Pancreas (tissue), 10 donors: ENCODE measurements at places on chromosomes 13 and 19. TPM values are rescaled to one million over a fixed set of nuclear protein-coding genes. Genes with fewer than 3 reads are reported as not detected.

- peaks cover 12% of the 10 kb centered on the region for H3K4me1 ChIP-seq
- DNase-seq = no peak
Observed at GRCh38 chr13:40433577-40433976, 232.9 kb downstream of the FOXO1 start.

GRCh38 chr19:45638930-45639729 lies at the start of gene EML2:
Gene EML2 (minus strand): TSS chr19:45639397. CDS start chr19:45639376, 21 bp downstream.
- H3K4me1 ChIP-seq = peaks cover 8% of the 10 kb centered on the region
- no peaks in the 10 kb centered on the region for H3K27me3 ChIP-seq
- no peaks in the 10 kb centered on the region for H3K36me3 ChIP-seq

- H3K27me3 ChIP-seq = no peaks in the 10 kb centered on the region
- DNase-seq = no peak
- no peaks in the 10 kb centered on the region for H3K4me1 ChIP-seq
- no peak overlapping the region for H3K4me3 ChIP-seq
- H3K36me3 ChIP-seq = no peaks in the 10 kb centered on the region
Observed at GRCh38 chr13:49550942-49551644, 34.3 kb downstream of the RCBTB1 start.

The PABPC3 gene
- total RNA-seq = 0.06 TPM

DNA sequence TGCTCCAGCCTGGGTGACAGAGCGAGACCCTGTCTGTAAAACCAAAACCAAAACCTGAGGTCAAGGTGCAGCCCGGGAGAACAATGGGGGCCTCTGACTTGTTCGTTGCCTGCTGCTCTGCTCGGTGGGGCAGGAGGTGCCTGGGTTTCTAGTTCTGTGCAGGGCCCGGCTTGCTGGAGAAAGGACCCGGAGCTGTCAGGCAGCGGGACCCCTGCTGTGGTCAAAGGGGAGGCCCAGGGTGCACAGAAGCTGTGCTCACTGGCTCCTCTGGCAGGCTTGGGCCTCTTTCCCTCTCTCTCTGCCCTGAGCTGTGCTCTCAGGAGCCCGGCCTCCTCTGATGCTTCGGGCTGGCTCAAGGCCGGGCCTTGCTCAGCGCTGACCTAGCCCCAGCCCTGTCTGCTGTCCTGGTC lies 3.5 kb downstream of the LRP3 start:
- H3K27ac ChIP-seq = no peak overlapping the region
- no peak for DNase-seq
- H3K27me3 ChIP-seq = no peaks in the 10 kb centered on the region
- no peaks in the 10 kb centered on the region for H3K36me3 ChIP-seq
- no peaks in the 10 kb centered on the region for H3K4me1 ChIP-seq

DNA sequence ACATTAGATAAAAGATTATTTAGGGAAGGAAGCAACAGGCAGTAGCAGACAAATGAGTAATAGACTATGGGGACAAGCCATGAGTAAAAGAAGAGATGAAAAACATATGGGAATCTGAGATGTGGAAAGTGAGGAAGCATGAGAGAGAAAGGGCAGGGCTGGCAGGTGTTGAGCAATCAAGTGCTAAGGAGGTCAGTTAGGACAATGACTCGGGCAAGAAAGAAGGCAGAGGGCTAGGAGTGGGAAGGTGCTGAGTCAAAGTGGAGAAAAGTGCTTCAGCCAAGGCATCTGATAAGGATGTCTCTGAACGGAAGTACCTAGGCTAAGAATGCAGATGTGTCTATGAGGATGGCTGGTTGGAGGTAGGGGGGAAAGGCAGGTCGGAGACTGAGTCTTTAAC lies 291.9 kb upstream of the HTR2A start:
- H3K4me1 ChIP-seq = no peaks in the 10 kb centered on the region
- no peak for DNase-seq
- no peak overlapping the region for H3K27ac ChIP-seq
- no peak overlapping the region for H3K4me3 ChIP-seq
- no peaks in the 10 kb centered on the region for H3K36me3 ChIP-seq

The HOMER3 gene
- total RNA-seq = 5.3 TPM

DNA sequence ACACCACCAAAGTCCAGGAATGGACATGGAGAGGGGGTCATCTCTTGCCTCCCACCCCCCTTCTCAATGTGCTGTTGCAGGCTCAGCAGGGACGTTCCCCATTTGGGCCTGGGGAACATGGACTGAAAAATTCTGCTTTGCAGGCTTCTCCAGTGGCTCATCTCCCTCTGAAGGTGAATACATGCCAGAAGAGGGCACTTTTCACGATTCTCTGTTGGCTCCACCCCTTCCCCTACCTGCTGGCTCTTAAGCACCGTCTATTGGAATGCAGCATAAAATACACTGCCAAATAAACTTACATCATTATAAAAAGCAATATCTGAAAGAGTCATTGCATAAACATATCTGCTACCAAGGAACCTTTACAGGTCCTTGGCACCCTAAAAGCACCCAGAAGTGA lies 35.7 kb downstream of the NHLRC3 start:
- H3K27me3 ChIP-seq = no peaks in the 10 kb centered on the region
- H3K4me1 ChIP-seq = no peaks in the 10 kb centered on the region
- no peak overlapping the region for H3K27ac ChIP-seq
- H3K36me3 ChIP-seq = no peaks in the 10 kb centered on the region
- H3K4me3 ChIP-seq = no peak overlapping the region

GRCh38 chr19:49997709-49998108 lies 27.5 kb downstream of the VRK3 start:
- no peaks in the 10 kb centered on the region for H3K4me1 ChIP-seq
- H3K27ac ChIP-seq = no peak overlapping the region
- DNase-seq = no peak
- no peaks in the 10 kb centered on the region for H3K27me3 ChIP-seq
- H3K4me3 ChIP-seq = no peak overlapping the region

- no peaks in the 10 kb centered on the region for H3K27me3 ChIP-seq
- DNase-seq = peak; percentile 74
- H3K4me3 ChIP-seq = no peak overlapping the region
- peaks cover 15% of the 10 kb centered on the region for H3K4me1 ChIP-seq
- H3K36me3 ChIP-seq = no peaks in the 10 kb centered on the region
- no peak overlapping the region for H3K27ac ChIP-seq
Observed at GRCh38 chr19:42108527-42109389, 23.5 kb downstream of the POU2F2 start.

DNA sequence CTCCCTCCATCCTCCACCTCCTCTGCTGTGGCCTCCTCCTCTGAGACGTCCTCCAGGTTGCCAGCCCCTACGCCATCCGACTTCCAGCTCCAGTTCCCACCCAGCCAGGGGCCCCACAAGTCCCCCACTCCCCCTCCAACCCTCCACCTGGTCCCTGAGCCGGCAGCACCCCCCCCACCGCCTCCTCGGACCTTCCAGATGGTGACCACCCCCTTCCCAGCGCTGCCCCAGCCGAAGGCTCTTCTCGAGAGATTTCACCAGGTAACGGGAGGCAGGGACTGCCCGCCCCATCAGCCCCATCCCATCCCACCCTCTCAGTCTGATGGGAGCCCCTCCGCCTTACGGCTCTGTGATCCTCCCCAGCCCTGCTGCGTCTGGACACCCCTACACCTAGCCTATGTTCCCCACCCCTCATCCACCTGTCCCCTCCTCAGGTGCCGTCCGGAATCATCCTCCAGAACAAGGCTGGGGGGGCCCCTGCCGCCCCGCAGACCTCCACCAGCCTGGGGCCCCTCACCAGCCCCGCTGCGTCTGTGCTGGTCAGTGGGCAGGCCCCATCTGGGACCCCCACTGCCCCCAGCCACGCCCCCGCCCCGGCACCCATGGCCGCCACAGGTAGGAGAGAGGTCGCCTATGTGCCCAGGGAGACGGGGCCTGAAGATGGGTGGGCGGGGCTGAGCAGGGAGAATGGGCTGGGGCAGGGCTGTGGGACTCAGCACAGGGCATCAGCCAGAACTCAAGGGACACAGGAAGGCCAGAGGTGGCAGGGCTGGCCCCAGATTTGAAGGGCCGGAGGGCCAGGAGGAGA lies 18.6 kb upstream of the EHD2 start:
- H3K4me1 ChIP-seq = no peaks in the 10 kb centered on the region
- H3K4me3 ChIP-seq = no peak overlapping the region
- DNase-seq = no peak
- no peak overlapping the region for H3K27ac ChIP-seq

The ZNF345 gene
- total RNA-seq = 1.6 TPM

DNA sequence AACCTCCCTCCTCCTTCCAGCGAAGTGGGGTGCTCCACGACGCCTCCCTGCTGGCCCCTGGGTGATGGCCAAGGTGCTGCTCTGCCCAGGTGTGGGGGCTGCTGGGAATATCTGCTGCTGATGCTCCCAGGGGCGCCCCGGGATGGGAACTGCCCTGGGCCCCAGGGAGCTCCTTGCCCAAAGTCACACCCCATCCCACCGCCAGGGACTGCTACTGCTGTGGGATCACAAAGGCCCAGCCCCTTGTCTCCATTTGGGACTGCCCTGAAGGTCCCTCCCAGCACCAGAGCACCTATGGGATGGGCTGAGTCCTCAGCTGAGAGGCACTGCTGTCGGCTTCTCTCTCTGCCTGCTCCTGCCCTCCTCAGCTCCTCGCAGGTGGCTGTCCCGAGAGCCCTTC lies 19.0 kb downstream of the CHST8 start:
- DNase-seq = peak; percentile 38
- no peak overlapping the region for H3K27ac ChIP-seq
- H3K27me3 ChIP-seq = no peaks in the 10 kb centered on the region

GRCh38 chr19:46863818-46864629 lies 3.2 kb downstream of the ARHGAP35 start:
- H3K4me3 ChIP-seq = no peak overlapping the region
- no peaks in the 10 kb centered on the region for H3K36me3 ChIP-seq
- H3K27ac ChIP-seq = peak overlapping the region; percentile 18

DNA sequence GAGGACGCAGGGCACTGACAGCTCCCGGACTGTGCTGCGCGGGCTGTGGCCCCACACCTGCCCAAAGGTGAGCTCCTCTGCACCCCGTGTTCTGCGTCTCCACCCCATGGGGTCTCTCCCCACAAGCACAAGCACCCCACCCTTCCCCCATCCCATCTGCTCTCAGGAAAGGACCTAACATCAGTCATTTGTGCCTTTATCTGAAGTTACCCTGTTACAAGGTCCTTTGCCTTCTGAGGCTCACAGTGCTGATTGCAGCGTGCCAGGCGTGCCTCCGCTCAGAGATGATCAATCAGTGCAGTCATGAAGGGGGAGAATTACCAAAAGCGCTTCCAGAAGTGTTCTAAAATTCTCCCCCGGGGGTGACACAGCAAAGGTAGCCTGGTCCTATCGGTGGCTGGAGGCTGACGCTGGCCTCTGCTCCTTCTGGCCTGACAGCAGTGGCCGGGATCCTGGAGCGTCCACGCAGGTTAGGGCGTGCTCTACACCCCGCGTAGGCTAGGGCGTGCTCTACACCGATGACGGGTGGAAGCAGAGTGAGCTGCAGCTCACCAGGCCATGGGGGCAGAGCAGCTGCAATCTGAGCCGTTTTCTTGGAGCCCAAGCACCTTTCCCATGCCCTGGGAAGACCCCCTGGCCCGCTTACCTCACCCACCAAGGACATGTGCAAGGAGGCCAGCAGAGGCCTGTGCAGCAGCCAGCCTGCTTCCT lies 84.7 kb upstream of the TM9SF2 start:
- H3K36me3 ChIP-seq = no peaks in the 10 kb centered on the region
- no peaks in the 10 kb centered on the region for H3K27me3 ChIP-seq
- no peak for DNase-seq
- no peak overlapping the region for H3K27ac ChIP-seq

DNA sequence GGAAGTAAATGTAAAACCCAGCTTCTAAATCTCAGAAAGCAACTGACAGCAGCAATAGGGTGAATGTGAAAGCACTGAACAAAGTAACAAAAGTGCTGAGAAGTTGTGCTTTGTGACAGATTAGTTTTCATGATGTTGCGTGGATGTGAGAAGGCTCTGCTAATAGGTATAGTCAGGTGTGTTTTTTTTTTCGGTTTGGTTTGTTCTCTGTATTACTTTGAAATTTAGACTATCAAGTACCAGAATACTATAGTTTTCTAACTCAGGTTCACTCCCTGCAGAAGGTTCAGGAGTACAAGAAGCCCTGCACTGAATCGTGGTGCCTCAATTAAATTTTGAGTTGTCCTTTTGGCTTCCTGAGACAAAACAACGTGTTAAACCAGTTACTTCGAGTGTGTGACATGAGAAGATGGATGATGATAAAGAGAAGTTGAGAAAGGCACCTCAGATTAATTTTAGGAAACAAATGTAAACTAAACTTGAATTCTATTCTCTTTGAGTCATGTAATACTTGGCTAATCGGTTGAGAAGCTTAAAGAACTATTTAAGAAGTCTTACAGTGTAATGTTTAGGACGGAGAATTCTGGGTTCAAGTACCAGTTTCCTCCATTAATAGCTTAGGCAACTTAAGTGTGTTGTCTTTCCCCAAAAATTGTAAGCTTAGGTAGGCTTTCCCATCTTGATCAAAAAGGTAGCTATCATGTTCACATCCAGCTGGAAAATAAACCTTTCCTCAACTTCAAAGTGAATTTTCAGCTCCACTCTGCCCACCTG lies 10.3 kb downstream of the MIR17HG start:
- no peak for DNase-seq
- no peak overlapping the region for H3K27ac ChIP-seq
- no peak overlapping the region for H3K4me3 ChIP-seq
- no peaks in the 10 kb centered on the region for H3K27me3 ChIP-seq

The CYP4F8 gene
- total RNA-seq = not detected

The DENND1C gene
- 0.59 TPM for total RNA-seq

DNA sequence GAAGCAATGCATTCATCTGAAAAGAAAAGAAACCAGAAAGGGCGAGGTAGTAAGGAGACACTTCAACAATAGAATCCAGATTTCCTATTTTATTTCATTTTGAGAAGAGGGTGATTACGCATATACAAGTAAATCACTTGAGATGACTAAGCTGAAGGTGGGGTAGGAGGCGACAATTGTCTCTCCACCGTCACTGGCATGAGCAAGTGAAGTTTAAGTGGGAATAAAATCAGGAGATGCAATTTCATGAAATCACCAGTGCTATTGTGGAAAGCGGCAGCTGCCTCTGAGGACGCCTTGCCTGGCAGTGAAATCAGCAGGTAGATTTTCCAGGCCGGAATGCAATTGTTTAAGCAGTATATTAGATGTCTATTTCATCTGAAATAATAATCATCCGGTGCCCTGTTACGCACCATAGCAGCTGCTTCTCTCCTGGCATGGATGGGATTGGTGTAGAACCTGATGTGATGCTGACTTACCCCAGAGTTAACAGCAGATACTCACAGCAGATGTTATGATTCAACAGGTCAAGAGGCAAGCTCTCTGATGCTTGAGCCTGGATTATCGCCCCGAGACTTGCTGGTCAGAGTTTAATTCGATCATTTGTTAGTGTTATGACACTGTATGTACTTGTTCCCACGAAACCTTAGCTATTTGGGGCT lies 64.3 kb downstream of the RASL11A start:
- no peaks in the 10 kb centered on the region for H3K36me3 ChIP-seq
- no peaks in the 10 kb centered on the region for H3K27me3 ChIP-seq
- H3K4me1 ChIP-seq = no peaks in the 10 kb centered on the region
- no peak for DNase-seq
- no peak overlapping the region for H3K4me3 ChIP-seq

The PNMA8C gene
- total RNA-seq = 0.12 TPM

GRCh38 chr13:27663947-27664346 lies 42.3 kb downstream of the POLR1D start:
- H3K4me1 ChIP-seq = no peaks in the 10 kb centered on the region
- DNase-seq = no peak
- no peaks in the 10 kb centered on the region for H3K36me3 ChIP-seq
- no peaks in the 10 kb centered on the region for H3K27me3 ChIP-seq
